Activated CD4-positive, CD25-positive, alpha-beta regulatory T cell treated with anti-CD3 and anti-CD28 coated beads, Interleukin-2, amount 50 U/mL, for 16 hours (primary cell): ENCODE measurements at places on chromosomes 16 and 17.

DNA sequence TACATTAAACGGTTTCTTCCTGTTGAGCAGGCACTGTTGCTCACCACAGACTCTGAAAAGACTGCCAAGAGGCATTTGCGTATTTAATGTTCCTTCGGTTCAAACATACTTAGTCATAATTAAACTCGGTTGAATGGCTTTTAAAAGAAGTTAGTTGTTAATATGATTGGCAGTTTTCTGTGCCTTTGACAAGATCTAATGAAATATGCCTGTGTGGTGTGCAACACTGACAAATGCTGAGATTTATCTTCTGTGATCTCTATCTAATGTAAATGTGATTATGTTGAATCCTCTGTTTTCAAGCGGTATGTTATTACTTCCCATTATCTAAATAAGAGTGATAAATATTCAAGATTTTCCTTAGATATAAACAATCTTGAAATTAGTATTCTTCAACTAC is 1046.6 kb downstream of the CDH8 start:
- no peak for DNase-seq

GRCh38 chr17:3915995-3916696 is at the start of gene P2RX1:
P2RX1 (minus strand) TSS chr17:3916465; CDS start chr17:3916225, 240 bp downstream.
- no peak for DNase-seq

GRCh38 chr16:9113707-9114106 is 22.3 kb downstream of the HAPSTR1 start:
- no peak for DNase-seq

DNA sequence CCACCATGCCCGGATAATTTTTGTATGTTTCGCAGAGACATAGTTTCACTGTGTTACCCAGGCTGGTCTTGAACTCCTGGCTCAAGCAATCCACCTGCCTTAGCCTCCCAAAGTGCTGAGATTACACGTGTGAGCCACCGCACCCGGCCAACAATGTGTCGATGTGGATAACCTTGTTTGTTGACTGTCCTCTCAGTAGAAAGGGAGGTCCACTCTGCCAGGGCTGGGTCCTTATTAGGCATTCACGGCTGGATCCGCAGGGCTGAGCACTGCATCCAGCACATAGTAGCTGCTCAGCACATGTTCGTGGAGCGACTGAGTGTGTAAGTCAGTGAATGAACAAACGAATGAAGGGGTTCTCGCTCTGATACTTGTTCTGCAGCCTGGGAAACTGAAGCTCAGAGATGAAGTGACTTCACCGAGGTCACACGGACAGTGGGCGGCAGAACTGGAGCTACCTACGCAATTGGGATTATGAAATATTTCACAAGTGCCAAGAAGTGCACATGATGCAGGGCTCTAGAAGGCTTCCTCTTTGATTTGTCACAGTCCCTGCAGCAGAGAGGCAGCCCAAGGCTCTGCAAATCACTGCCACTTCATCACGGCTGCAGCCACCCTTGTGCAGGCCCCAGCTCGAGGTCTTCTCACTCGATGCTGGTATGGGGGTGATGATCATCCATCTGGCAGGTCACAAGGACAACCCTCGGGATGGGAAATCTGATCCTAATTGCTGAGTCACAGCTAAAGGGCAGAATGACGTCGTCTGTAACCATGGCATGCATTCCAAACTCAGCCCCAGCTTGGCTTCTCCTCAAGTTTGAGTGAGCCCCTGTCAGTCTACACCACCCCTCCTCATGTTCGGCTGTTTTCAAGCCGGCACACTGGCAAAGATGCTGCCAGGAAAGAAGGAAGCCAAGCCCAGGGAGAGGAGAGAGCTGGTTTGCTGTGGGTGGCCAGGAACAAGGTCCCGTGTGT is 28.0 kb upstream of the SNN start:
- no peak for DNase-seq

- no peak for DNase-seq
Measured at GRCh38 chr16:85077039-85077438, 35.2 kb downstream of the CIBAR2 start.

DNA sequence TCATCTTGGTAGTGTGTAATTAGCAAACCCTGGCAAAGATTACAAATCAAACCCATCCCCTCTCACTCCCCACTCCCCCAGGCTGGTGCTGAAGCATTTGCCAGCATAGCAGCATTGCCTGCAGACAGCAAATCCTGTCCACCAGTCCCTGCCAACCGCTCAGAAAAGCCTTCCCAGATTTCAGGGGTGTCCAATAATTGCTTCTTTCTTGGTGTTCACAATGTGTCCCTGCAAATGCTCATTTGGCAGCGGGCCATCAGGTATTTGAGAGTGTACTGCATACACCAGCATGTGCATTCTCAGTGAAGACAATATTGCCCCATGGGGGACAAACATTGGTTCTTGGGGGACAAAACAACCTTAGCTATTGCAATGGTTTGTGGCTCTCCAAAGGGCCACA is 28.2 kb downstream of the ORC6 start:
- DNase-seq: no peak

DNA sequence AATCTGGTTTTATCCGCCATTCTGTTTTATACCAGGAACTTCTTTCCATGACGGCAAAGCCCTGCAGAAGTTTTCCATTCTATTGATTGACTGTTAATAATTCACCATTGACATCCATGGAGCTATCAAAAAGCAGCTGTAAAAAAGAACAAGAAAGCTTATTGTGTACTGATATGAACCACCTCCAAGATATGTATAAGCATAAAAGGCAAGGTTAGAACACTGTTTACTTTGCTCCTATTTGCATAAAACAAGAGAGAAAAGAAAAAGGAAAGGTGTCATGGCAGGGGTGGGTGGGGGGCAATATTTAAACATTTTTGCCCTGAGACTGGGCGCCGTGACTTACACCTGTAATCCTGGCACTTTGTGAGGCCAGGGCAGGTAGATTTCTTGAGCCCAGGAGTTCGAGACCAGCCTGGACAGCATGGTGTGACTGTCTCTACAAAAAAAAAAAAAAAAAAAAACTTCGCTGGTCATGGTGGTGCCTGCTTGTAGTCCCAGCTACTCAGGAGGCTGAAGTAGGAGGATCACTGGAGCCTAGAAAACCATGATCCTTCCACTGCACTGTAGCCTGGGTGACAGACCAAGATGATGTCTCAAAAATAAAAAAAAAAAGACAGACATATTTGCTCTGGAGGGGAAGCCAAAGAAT is 52.5 kb downstream of the TMEM114 start:
- DNase-seq: no peak

- DNase-seq: no peak
Measured at GRCh38 chr16:81618661-81619060, 160.4 kb upstream of the PLCG2 start.

DNA sequence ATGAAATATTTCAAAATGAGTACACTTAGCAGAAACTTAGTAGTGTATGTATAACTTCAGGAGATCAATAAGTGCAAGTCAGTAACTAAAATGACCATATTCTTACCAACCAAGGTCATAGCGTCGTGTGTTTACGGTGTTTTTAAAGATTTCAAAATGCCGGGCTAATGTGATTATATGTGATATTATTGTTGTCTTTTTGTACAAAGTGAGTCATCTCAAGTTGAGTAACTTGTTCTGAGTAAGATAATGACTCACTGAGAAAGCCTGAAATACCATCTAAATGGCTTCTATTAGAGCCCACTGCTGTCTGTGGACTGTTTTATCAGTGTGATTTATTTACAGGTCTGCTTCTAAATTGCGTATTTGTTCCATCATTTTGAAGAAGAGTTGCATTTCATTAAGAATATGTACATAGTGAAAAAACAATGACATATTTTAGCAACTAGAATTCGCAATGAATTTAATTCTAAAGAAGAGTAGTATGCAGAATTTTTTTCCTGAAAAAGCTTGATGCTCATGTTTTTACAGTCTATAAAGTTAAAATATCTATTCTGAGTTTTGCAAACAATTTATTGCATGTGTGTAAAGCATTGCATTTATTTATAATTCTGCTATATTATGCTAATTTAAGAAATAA is 12.7 kb downstream of the KRT12 start:
- DNase-seq: no peak

DNA sequence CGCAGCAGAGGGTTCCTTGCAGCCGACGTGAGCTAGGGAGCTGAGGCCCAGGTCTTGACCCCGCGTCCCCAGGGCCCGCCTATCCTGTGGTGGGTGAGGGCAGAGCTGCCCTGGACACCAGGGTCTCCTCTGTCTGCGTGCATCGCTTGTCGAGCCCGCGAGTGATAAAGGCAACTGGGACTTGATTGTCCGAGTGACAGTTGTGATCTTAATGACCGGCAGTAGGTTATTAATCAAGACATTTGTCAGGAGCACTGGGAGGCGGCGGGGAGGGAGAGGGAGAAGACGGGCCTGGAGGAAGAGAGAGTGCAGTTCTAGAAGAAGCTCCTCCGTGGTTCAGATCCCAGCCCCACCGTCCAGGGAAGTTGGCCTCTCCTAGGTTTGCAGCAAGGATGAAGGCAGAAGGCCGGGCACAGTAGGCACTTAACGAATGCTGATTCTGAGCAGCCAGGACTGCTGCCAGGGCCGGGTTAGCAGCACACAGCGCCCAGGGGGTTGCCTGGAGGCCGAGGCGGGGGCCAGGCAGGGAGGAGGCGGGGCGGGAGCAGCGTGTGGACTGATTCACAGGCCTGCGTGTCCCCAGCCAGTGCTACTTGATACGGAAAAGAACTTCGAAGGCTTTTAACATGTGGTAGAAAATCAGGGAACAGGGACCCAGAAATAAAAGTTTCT is 11.3 kb upstream of the GSE1 start:
- DNase-seq: no peak

DNA sequence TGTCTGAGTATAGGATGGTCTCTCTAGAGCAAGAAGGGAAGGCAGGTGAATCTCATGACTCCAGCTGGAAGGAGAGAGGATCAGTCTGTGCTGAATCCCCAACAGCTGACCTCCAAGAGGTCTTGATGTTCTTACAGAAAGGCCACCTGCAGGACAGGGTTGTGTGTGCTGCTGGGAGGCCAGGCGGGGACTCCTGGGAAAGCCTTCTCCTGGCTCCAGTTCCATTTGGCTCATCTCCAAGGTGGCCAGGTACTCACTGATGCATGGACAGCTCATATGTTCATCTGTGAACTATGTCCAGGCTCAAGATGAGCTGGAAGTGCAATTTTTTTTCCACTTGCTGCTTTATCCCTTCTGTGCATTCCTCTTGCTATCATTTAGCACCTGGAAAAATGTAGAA is 730.2 kb upstream of the RBFOX1 start:
- DNase-seq: no peak

DNA sequence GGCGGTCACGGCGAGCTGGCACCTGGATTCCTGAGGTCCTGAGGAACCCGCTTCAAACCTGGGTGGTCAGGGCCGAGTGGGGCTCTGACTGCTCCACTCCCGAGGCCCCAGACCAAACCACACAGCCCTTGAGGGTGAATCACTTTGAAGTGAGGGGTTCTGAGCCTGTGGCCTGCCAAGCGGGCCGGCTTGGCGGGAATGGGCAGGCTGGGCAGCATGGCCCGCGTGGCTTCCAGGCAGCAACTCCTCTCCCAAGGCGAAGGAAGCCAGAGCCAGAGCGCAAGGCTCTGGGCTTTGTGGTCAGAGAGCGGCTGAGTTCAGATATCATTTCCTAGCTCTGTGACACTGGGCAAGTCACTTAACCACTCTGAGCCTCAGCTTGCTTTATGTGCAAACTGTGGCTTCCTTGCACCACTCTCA is 42.7 kb downstream of the CMIP start:
- no peak for DNase-seq

GRCh38 chr17:17400566-17401184 is 76.1 kb upstream of the MED9 start:
- no peak for DNase-seq

DNA sequence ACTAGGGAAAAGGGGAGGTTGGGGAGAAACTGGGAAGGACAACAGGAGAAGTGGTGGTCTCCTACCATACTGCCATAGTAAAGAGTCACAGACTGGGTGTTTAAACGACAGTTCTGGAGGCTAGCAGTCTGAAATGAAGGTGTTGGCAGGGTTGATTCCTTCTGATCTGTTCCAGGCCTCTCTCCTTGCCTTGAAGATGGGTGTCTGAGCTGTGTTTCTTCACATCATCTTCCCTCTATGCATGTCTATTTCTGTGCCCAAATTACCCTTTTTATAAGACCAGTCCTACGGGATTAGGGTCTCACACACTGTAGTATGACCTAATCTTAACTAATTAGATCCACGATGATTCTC is 79.8 kb upstream of the TMEM97 start:
- DNase-seq: no peak

DNA sequence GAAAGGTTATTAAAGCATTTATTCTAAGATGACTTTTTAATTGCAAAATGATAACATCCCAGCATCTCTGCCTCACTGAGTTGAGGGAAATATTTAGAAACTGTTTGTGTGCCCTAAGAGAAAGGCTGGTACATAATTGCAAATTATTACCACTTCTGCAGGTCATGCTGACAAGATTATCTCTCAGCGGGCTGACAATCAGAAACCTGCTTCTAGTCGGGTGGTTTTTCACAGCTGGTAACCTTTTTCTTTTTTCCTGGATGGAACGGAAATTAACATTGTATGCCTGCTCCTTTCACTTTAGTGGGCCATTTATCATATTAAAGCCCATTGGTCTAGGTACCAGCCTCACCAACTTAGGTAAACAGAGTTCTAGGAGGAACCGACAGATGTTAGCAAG is 17.0 kb upstream of the NUDT7 start:
- DNase-seq: no peak

DNA sequence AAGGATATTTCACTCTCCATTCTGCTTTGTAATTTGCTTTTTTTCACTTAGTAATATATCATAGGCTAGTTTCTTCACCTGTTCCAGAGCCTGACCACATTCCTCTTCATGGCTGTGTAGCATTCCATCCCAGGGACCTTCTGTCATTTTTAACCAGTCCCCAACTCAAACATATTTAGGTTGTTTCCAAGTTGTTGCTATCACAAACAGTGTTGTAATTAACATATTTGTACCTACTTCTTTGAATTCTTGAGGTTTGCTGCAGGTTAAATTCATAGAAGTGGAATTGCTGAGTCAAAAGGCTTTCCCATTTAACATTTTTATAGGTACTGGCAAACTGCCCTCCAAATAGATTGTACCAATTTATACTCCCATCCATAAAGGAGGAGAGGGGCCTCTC is 65.1 kb upstream of the MED9 start:
- no peak for DNase-seq

DNA sequence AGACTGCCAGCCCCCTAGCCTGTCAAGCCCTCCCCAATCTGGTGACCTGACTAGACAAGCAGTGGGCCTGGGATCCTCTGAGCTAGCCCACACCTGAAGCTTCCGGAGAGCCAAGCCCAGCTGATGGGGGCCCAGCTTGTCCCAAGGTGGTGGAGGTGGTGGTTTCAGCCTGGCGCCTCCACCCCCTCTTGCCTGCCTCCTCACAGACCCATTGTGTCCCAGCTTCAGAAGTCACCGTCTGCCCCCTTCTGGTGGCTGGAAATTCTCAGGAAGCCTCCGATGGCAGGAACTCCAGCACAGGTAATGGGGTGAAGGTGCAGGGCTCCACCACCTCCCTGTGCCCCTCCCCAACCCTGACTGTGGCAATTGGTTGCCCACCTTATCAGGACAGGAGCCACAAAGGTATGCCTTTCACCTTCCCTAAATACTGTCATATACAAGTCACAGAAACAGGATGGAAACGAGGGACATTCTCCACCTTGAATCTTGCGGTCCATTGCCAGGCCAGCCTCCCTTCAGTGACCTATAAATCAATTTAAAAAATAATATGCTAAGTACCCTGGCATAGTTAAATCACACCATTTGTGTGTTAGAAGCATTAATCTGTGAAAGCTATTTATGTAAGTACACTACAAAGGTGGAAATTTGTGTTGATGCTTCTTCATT is 66.0 kb upstream of the ZNF423 start:
- no peak for DNase-seq

GRCh38 chr16:3832668-3833067 is 47.8 kb downstream of the CREBBP start:
- DNase-seq: no peak
